ENCODE measurements at places on chromosomes 3 and 15.

- no peak for DNase-seq
Measured at GRCh38 chr3:118943597-118943996, 91.0 kb downstream of the IGSF11 start.

GRCh38 chr3:186540221-186540834 lies 3.9 kb downstream of the CRYGS start:
- DNase-seq, result peak; percentile 59

DNA sequence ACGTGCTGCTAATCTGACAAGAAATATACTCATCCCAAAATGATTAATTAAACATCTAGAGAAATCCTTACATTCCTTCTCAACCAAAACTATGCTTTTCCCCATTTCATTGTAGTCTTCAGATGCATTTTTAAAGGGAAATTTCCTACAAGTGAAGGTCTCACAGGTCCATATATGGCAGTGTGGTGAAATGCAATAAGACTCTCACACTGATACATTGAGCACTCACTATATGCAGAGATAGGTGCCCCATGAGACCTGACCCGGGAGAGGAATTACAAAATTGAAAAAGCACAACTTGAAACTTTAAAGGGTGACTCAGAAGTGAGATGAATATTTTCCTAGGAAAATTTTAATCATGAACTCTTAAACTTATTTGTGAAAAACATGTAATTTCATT lies 629.2 kb upstream of the NAALADL2 start:
- no peak for DNase-seq

- DNase-seq, result no peak
Measured at GRCh38 chr3:185649414-185649813, 63.3 kb downstream of the SENP2 start.

GRCh38 chr15:51842852-51843737 lies 13.6 kb downstream of the TMOD3 start:
- DNase-seq, result no peak

- no peak for DNase-seq
Measured at GRCh38 chr3:5063724-5064123, 58.4 kb upstream of the ARL8B start.

GRCh38 chr15:57213862-57214261 lies 162.4 kb upstream of the CGNL1 start:
- DNase-seq, result no peak

DNA sequence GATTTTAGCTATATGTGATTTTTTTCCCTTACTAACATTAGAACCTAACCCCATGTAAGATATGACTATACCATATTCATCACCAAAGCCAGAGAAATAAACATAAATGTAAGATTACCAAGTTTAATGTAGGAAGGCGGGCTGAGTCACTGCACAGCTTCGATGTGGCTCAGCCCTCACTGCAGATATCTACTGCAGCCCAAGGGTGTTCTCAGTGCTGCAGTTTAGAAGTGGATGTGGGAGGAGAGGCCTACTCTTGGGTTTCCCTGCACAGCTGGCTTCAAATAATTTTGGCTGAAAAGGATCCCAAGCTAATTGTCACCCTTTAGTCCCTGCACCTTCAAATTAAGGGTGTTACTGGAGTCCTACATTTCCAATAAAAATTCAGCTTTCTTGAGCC lies 9.3 kb downstream of the ARPP19 start:
- DNase-seq, result peak; percentile 7

DNA sequence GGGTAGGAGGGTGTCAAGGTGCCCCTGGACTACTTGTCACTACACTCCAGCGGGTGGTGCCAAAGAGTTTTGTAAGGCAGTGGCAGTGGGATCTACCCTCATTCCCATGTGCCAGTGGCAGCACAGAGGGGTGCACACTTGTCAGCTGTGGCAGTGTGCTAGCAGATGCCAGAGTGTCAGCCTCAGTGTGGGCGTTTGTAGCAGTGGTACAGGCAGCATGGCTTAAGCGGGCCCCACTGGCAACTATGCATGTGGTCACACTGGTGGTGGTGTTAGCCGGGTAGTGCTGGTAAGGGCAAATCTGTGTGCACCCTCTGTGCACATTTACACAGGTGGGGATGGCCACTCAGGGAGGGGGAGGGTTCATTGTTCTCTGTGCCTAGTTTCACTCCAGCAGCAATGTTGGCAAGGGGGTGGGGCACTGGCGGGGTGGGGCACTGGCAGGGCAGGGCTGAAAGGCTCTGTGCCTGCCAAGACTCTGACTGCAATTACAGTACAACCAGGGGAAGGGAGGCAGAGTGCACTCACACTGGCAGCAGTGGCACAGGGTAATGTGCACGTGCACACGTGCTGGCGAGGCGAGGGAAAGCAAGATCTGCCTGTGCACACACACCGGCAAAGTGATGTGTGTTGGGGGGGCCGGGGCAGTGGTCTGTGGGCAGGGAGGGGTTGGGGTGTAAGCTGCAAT lies 31.8 kb downstream of the MYO9A start:
- DNase-seq, result no peak

Measured in stimulated activated CD8-positive, alpha-beta memory T cell treated with anti-CD3 and anti-CD28 coated beads, Interleukin-4, amount 100 ng/mL, for 24 hours (primary cell).